ENCODE measurements at places on chromosomes 12 and 14. TPM values are rescaled to one million over a fixed set of nuclear protein-coding genes. Genes with fewer than 3 reads are reported as not detected.

GRCh38 chr14:22177870-22178269 is 411.2 kb downstream of the DAD1 start:
- DNase-seq, result no peak

The SLC2A13 gene
- total RNA-seq, result 3.6 TPM

DNA sequence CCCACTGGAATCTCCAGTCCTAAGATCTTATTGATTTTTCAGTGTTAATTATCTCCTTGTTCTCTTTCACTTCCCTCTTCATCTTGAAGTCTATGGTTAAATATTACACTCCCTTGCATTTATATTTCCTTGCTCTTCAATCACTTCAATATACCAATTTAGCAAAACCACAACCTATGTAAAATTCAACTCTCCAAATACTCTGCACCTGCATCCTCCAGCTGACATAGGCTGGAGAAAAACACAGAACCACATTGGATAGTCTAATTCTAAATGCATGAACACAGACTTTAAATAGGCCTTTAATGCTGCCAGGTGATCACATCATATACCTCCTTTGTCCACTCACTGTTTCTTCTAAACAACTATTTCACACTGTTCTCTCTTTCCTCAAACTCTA is 253.8 kb upstream of the GARIN6 start:
- no peak for DNase-seq

- DNase-seq, result no peak
Measured at GRCh38 chr14:83379436-83379835, 1845.8 kb upstream of the SEL1L start.

The SLC25A21 gene
- total RNA-seq, result not detected

- DNase-seq, result no peak
Measured at GRCh38 chr12:77578466-77579220, 252.1 kb upstream of the NAV3 start.

DNA sequence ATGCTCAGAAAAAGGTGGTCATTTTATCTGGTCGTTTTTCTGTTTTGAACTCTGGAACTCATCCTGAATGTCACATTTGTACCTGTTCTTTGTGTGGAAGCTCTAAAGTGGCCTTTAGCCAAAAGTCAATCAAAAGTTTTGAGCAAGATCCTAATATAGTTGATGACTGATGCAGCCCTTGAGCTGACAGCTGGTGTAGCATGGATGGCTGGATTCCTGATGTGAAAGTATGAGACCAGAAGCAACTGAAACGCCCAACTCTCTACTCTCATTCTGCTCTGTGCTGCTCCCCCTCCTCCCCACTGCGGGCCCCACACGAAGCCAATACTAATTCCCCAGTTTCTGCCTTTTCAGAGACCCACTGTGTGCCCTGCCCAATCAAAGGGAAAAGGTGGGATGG is 10.3 kb upstream of the MYH7 start:
- no peak for DNase-seq

The GPR84 gene
- not detected for total RNA-seq
